Activated CD4-positive, alpha-beta memory T cell treated with anti-CD3 and anti-CD28 coated beads for 36 hours (primary cell): ENCODE measurements at places on chromosomes 16 and 17.

DNA sequence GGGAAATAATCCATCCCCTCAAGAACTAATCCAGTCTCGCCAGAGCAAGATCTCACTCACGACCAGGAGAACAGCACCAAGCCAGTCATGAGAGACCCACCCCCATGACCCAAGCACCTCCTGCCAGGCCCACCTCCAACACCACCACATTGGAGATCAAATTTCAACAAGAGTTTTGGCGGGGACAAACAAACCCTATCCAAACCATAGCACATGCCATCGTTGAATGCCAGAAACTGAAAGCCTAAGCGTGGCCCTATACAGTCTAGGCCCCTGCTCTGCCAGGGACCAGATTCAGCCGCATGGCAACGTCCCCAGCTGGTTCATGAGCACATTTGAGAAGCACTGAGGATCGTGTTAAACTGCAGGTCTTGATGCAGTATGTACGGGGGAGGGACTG is 57.3 kb downstream of the AXIN2 start:
- no peak overlapping the region for H3K27ac ChIP-seq
- no peaks in the 10 kb centered on the region for H3K36me3 ChIP-seq
- no peak for DNase-seq

GRCh38 chr17:51258756-51259563 is 889 bp downstream of the MBTD1 start:
- no peaks in the 10 kb centered on the region for H3K27me3 ChIP-seq
- peak overlapping the region; percentile 83 for H3K4me3 ChIP-seq
- peak overlapping the region; percentile 49 for H3K27ac ChIP-seq
- peak; percentile 26 for DNase-seq
- peaks cover 24% of the 10 kb centered on the region for H3K36me3 ChIP-seq
- H3K4me1 ChIP-seq, result peaks cover 65% of the 10 kb centered on the region

DNA sequence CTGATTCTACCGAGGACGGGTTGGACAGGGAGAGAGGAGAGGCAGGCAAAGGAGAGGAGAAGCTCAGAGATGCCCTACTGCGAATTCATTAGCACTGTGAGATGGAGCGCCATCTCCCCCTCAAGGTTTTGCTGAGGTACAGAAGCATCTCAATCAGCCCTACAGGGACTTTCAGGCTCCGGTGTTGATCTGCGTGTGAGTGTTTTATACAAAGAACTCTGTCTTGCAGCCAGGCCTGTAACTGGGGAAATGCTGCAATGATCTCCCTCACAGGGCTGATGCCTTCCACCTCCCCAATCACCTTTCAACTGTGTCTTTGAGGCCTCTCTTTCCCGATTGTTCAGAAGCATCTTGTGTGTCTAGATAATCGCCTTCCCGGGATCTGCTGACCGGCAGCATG is 74.8 kb downstream of the IRX6 start:
- H3K27me3 ChIP-seq, result peaks cover 5% of the 10 kb centered on the region
- H3K27ac ChIP-seq, result no peak overlapping the region
- H3K4me1 ChIP-seq, result no peaks in the 10 kb centered on the region
- H3K36me3 ChIP-seq, result no peaks in the 10 kb centered on the region

- DNase-seq, result peak; percentile 71
- H3K27ac ChIP-seq, result peak overlapping the region; percentile 82
- peaks cover 20% of the 10 kb centered on the region for H3K36me3 ChIP-seq
Measured at GRCh38 chr17:18257268-18257981, 1.1 kb downstream of the FLII start.

- no peak for DNase-seq
- no peak overlapping the region for H3K27ac ChIP-seq
- H3K4me1 ChIP-seq, result no peaks in the 10 kb centered on the region
- H3K36me3 ChIP-seq, result no peaks in the 10 kb centered on the region
- H3K27me3 ChIP-seq, result no peaks in the 10 kb centered on the region
Measured at GRCh38 chr16:25575363-25575762, 116.4 kb upstream of the HS3ST4 start.
